Caudate nucleus (tissue), 63 donors: ENCODE measurements at places on chromosomes 2 and 18.
A peak's percentile ranks its signal among the peaks of the same experiment; 100 is the strongest.

DNA sequence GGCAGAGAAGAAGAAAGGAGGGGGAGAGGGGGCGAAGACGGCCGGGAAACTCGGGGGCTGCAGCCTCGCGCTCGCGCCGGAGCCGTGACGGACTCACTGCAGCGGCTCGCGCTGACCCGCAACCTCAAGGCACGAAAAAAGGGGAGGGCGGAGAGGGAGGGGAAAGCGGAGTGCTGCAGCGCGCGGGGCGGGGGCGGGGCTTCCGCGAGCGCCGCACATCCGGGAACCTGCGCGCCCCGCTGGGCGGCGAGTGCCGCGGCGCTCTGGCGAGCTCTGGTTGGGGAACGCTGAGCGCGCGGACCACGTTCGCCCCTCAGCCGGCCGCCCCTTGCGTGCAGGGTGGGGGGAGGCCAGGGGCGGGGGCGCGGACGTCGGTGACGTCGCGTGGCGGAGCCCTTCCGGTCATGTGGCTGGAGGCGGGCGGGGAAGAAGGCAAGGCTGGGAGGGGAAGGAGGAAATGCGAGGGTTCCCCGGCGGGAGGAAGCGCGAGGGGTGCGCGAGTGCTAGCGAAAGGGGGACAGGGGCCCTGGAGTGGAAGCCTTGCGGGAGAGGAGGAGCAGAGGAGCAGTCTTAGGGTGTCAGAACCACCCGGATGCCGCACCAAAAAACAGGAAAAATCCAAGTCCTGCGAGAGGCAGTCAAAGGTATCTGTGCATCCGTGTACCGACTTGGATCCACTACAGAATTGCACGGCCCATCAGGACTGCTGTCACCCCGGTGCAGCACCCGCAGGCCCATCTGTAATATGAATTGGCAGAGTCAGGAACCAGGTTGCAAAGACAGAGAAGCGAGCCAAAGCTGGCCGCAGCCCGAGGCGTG lies at the start of gene PPP3R1:
TSS of gene PPP3R1 (minus strand) at position 133 of the 819 bp plus-strand sequence. CDS start 405 bp downstream, outside the sequence.
- DNase-seq = peak; percentile 93

- no peak for DNase-seq
Measured at GRCh38 chr2:232731470-232731869, 34.3 kb downstream of the GIGYF2 start.

DNA sequence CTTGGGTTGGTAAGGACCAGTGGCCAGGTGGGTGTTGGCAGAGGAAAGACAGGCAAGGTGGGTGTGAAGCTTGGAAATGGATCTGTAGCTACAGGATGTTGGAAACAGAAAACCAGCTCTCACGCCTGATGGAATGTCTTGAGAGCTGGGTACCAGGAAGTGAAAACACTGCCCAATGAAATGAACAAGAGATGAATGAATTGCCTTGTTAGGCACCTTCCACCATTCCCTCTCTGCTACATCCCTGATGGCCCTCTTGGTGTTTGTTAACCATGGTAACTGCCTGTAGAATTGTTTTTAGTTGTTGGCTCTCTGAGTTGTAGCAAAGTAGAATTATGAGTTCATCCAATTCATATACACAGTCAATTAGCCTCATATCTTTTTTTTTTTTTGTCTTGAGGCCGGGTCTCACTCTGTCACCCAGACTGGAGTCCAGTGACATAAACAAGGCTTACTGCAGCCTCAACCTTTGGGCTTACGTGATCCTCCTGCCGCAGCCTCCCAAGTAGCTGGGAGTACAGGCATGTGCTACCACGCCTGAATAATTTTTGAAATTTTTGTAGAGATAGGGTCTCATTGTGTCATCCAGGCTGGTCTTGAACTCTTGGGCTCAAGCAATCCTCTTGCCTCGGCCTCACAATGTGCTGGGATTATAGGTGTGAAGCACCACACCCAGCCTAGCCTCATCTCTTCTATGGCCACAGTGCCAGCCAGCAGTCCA lies 9.5 kb downstream of the KCMF1 start:
- DNase-seq = no peak

DNA sequence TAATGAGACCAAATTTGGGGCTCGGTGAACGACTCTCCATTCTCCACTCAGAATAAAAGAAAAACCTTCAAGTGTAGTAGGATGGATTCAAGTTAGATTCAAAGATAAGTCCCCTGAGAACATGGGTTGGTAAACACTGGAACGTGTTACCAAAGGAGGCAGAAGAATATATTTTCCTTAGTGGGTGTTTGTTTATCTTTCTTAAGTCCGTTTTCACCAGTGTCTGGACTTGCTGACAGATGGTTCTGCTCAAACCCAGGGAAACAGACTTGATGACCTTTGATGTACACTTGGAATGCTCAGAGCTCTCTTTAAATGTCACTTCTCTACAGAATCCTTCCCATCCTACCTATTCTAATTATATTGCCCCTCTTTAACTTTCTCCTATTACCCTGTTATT lies 310.3 kb upstream of the ZNF521 start:
- DNase-seq = no peak

GRCh38 chr18:10143596-10143995 lies 229.8 kb downstream of the VAPA start:
- DNase-seq = no peak

- DNase-seq = no peak
Measured at GRCh38 chr2:12087671-12088380, 341.4 kb downstream of the LPIN1 start.

DNA sequence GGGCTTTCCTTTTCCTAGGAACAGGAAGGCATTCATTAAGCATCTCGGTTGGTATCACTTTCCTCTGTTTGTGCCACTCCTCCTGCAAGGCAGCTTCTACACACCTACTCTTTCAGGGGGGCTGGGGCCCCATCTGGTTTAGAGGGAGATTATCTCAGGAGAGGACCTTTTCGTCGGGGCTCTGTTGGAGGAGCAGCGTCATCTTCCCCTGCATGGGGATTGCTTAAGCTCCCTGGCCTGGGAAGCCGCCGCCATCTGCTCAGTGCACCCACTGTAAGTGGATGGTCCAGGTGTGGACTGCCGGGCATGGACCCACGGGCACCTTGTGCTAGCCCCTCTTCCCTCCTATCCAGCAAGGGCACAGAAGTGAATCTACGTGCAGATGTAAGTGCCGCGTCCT lies 355.3 kb upstream of the SMIM21 start:
- DNase-seq = no peak

DNA sequence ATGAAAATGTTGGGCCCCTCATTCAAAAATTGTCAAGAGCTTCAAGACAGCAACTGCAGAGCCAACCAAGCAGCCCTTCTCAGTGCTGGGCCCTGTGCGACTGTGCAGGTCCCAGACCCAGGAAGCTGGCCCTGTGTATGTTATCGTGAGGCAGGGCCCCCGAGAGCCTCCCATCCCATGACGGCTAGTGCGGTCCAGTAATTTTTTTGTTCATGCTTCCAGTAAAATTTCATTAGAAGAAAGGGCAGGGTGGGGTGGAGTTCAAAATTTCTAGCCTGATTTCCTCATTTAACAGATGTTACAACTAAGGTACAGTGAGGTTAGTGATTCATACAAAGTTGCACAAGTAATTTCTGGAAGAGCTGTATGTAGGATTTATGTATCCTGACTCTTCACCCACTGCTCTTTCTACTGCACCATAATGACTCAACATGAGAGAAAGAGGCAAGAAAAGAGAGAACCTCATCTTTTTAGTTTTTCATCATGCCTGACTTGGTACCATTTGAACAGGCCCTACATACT lies 105.5 kb downstream of the ZEB2 start:
- DNase-seq = no peak

DNA sequence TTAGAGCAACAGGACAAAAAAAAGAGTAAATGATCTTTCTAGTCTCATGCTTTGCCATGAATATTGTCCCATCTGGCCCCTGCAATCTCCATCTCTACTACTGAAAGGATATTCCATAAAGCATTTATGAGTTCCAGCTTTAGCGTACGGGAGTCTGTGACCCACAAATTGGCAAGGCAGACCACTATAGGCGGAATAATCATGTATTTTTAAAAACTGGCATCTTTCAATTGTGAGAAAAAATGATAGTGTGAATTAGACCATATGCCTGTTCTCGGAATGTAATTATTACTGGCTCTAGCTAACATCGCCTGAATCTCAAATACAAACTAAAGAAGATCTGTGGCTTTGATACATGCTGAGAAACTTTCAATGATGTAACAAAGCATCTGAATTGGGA lies 738.1 kb upstream of the NXPH2 start:
- no peak for DNase-seq

GRCh38 chr18:61136711-61137251 lies 196.4 kb upstream of the CDH20 start:
- DNase-seq = no peak

GRCh38 chr2:219496825-219497494 lies 1.7 kb upstream of the GMPPA start:
- no peak for DNase-seq

DNA sequence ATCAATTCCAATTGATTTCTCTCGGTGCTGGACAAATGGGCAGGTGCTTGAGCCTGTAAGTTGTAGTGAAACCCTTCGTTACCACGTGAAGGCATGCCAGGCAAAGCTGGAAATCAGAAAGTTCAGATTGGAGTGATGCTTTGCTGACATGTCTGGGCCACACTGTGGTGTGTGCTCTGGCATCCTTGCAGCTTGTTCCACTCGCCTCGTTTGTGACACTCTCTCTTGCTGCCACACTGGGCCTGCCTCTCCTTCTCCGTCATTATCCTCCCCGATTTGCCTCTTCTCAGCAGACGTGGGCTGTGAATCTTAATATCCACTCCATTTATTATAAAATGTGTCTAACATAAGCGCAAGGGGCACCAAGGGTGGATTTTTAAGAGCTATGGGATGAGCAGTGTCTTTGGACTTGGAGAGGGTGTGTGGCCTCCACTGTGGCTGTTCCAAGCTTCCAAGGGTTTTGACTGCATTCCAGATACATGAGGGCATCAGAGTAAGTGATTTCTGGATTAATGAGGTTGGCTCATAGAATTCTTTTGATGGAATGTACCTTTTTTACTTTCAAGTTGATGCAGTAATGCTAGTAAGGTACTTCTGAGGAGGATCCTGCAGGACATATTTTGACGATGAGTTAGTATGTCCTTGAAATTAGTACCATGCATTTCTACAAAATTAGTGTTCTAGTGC lies 238.8 kb downstream of the TPGS2 start:
- DNase-seq = no peak

- DNase-seq = no peak
Measured at GRCh38 chr2:42865884-42866881, 73.8 kb upstream of the HAAO start.

- no peak for DNase-seq
Measured at GRCh38 chr2:20236496-20236895, 11.6 kb upstream of the SDC1 start.
